CD8-positive, alpha-beta memory T cell (primary cell): ENCODE measurements at places on chromosomes 1 and 21.

DNA sequence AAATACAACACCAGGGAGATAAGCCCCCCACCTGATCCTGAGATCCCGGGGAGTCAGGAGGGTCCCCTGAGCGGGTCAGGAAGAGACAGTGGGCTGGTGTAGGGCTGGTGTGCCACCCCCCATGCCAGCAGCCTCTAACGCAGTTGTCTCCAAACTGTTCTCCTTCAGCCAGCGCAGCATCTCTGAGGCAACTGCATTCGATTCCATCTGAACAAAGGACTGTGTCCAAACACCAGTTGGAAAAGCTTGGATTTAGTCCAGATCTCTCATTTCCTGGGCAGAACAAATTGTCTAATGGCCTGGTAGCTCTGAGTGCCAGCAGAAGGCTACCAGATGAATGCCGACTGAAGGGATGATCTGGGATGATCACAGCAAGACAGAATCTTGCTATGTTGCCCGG is 44.1 kb upstream of the EIF4G3 start:
- no peak for DNase-seq

- no peak for DNase-seq
These were observed 30.2 kb upstream of the CD101 start for GRCh38 chr1:116971258-116971860.

GRCh38 chr1:221718381-221719277 is 23.3 kb downstream of the DUSP10 start:
- DNase-seq, result no peak

DNA sequence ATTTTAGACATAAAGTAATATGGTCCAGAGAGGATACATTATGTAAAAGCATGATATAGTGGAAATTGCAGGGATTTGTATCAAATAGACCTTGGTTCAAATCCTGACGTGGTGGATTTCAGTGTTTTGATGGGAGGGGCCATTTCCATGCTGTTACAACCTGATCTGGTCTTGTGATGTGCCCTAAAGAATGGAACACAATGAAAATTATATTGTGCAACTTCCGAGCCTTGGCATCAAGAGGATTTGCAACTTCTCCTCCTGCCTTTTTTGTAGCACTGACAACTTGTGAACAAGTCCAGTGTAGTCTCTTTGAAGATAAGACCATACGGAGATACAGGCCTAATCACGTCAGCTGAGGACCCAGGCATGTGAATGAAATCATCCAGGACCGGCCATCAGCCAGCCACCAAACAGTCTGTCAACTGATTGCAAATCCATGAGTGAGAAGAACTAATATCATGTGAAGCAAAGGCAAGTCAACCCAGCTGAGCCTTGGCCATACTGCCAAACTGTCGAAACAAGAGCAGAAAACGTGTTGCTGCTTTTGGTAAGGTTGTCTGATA is 412.1 kb downstream of the DPYD start:
- no peak for DNase-seq

- no peak for DNase-seq
These were observed 3.3 kb downstream of the PLA2G5 start for GRCh38 chr1:20073256-20073655.

DNA sequence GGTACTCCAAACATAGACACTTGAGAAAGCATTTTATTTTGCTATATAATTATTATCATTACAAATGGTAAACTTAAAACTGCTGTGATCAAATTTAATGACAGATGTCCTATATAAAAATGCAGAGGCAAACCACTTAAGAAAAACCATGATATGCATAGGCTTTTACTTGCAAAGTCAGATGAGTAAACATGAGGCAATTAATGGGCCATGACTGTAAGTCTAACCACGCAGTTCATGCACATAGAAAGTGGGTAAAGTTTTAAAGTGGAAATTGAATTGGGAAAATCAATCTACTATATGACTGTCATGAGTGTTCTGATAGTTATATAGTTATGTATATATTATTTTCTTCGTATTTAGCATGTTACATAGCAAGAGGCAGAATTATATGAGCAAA is 219.2 kb downstream of the PTPRC start:
- DNase-seq, result no peak

DNA sequence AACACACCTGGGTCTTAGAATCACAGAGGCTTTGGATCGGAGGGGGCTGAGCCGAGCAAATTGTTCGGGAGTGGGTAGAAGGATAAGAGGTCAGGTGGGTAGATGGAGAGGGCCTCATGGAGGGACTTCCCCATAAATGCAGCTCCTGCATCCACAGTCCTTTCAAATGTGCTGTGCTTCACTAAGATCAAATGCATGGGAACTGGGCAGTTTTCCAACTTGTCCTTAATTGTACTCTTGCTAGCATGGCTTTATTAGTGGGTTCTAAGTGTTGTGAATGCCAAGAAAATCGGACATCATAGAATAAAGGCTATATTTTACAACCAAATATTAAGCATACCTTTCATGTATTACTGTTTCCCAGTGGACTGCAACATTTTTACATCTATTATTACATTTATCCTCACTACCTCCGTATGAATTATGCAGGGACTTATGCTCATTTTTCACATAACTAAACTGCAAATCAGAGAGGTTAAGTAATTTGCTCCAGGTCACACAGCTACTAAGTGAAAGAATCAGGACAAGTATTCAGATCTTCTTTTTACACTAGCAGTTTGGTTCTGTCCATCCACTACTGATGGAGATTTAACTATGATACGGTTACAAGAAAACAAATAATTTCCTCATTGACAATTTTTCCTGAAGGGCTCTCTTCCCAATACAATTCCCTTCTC is 174.5 kb upstream of the RUNX1 start:
- no peak for DNase-seq
